ENCODE measurements at places on chromosomes 4 and X. TPM values are rescaled to one million over a fixed set of nuclear protein-coding genes. Genes with fewer than 3 reads are reported as not detected.

MAP7D3 gene
- 16.8 TPM for polyA plus RNA-seq

DNA sequence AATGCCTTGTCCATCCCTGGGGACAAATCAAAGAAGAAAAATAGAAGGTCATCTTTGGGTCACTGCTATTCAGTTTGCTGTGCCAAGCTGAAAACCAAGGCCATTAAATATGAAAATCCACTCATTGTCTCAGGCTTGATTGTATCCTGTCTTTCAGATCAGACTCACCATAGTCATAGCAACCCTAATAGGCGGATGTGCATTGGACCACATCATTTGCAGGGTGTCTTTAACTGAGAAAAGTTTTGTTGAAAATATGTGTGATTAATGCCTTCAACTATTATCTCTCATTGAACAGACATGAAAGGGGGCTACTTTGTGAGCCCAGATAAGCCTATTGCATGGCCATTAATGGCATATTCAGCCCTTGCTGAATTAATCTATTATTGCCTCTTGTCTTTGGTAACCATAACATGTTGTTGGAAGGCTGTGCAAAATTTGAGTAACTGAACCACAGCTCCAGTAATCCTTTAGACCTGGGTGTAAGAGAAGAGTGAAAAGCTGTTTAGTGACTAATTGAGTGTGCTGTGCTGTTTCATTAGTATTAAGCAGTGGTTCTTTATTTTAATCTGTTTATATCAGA is 453.6 kb upstream of the EPHA5 start:
- DNase-seq, result no peak

CACNA1F gene
- polyA plus RNA-seq, result 0.23 TPM

DNA sequence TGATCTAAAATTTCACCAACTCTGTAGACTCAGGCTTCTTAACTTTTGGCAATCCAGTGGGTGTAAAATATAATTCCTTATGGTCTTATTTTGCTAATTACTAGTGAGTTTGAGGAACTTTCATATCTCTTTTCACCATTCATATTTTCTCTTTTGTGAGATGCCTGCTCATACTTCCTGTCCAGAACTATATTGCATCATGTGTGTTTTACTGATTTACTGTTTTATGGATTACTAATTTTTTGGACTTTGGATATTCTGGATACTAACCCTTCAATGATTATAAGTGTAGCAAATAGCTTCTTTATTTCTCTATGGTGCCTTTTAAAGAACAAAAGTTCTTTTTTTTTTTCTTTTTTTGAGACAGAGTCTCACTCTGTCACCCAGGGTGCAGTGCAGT is 20.6 kb downstream of the GSX2 start:
- DNase-seq, result no peak

GRCh38 chr4:84583876-84584380 is 1.0 kb downstream of the CDS1 start:
- no peak for DNase-seq

- no peak for DNase-seq
These were observed 388.8 kb upstream of the EPHA5 start for GRCh38 chr4:66059136-66059535.

GRCh38 chrX:45621376-45622041 is 420.8 kb upstream of the DIPK2B start:
- DNase-seq, result no peak

CT55 gene
- 0.30 TPM for polyA plus RNA-seq

GRCh38 chr4:61407642-61408618 is 207.8 kb downstream of the ADGRL3 start:
- DNase-seq, result no peak
